GM06990 (cell line): ENCODE measurements at places on chromosomes 4 and X.

DNA sequence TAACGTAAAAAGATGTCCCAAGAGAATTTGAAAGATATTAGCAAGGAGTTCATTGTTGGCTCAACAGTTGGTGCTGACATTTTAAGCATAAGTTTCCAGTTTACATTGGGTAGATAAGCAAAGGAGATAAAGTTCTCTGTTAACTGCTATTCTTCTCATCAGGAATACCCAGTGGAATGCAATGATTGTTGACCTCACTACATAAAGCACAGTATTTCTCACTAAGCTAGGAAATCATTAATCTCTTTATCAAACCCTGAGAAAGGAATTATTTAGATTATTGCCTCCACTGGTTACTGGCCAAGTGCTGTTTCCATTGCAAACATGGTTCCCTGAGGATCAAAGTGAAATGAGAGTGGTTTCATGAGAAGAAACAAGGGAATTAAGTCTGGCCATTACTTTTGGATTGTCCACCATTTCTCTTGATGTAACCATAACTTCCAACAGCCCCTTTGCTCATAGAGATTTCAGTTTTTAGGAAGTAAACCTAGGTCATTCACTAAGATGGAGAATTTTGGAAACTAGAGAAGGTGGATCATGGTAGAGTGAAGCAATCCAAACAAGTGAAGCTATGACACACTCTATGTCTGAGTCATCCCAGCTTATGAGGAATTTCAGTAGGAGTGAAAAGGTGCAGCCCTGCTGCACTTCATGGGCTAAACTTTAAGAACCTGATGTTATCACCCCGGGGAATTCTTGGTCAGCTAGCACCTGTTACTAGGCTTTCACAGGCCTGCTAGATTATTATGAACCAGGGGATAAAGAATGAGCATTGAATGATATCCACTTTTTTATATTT lies 163.4 kb downstream of the AREG start:
- no peak for DNase-seq

- no peak for DNase-seq
Observed at GRCh38 chr4:6601661-6602250, 26.8 kb downstream of the MAN2B2 start.

DNA sequence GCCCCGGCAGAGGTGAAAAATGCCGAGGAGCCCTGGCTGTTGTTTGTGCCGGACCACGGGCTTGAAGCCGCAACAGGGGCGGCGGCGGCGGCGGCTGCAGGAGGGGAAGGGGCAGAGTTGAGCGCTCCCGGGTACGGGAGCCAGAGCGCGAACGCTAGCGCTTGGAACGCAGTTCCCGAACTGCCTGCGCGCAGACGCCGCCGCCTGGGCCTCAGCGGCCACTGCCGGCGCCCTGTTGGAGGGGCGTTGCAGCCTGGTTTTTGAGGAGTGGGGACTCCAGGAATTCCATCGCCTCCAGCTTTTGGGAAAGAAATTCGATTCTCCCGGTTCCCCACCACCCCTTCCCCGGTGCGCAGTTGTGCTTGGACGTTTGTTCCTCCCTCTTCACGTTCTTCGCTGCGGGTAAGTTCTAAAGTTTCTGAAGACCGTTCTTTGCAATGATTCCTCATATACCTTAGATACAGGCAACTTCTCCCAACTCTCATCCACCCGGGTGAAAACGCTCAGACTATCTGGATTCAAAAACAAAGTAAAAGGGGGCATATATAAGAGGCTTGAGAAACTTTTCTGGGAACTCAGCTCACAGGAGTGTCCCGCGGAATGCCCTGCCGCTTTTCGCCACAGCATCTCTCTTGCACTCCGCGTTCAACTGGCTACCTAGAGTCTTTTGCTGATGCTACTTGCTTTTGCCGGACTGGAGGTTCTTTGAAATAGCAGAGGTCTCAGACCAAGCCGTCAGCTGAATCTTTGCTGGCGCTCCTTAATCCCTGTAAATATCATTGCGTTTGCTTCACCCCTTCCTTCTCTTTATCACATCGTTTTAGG lies 1.0 kb downstream of the FAT4 start:
- peak; percentile 9 for DNase-seq

- no peak for DNase-seq
Observed at GRCh38 chrX:23726191-23726590, 16.9 kb downstream of the ACOT9 start.

GRCh38 chr4:14809203-14809602 lies 193.1 kb upstream of the CPEB2 start:
- no peak for DNase-seq

DNA sequence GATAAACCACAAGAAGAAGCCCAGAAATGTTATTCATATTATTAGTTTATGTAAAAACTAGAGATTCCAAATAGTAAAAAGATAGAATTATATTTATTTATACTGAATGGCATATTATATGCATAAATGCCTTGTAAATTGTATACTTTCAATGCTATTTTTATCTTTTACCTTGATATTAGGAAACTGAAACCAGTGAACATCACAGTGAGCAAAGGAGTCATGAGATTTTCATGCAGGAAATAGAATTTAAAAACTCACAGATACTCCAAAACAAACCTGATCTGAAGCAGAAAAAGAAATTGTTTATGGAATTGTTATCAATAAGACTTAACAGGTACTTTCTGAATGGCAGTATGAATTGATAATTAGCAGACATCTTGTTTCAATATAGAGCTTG lies 207.3 kb upstream of the CENPE start:
- DNase-seq: no peak

- no peak for DNase-seq
Observed at GRCh38 chr4:69760455-69760854, at the start of gene SULT1B1. TSS of gene SULT1B1 (minus strand) at chr4:69760620. CDS start at chr4:69755217, 5,403 bp downstream.
